Eye (tissue), 1 donor: ENCODE measurements at places on chromosomes 16 and 17.

DNA sequence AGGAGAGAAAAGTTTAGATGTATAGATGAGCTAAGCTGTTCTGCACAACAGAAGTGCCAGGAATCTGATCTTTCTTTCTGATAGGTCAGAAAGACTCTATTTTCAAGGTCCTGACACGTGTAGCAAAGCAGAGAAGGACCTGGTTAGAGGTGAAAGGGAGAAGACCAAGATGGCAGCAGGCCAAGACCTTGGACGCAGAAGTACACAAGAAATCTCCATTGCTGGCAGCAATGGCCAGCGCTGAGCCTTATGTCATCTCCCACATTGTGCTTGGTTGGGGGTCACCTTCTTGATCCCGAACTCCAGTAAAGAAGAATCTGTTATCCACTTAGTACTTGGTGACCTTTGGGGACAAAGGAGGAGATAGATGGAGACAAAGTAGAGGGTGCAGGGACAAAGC lies 41.8 kb upstream of the AKAP1 start:
- no peak for DNase-seq

GRCh38 chr17:63173903-63174302 lies 207.9 kb downstream of the TANC2 start:
- DNase-seq: no peak

GRCh38 chr17:1714427-1714979 lies 4.3 kb upstream of the TLCD2 start:
- DNase-seq: peak; percentile 95

DNA sequence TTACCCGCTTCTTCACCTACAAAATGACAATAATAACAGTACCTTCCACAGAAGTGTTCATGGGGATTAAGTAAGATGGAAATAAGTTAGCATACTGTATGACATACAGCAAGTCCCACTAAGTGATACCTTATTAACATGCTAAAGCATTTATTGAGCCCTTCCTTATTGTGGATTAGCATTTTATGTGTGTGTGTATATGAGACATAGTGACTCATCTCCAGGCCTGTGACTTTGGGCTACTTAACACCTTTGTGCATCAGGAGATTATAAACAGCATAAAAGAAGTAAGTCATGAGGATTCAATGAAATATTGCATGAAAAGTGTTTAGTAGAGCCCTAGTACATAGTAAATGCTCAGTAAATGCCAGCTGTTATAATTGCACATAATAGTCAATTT lies 52.9 kb downstream of the CA10 start:
- no peak for DNase-seq

GRCh38 chr16:27929818-27930217 lies 133.7 kb downstream of the GSG1L start:
- DNase-seq: no peak

DNA sequence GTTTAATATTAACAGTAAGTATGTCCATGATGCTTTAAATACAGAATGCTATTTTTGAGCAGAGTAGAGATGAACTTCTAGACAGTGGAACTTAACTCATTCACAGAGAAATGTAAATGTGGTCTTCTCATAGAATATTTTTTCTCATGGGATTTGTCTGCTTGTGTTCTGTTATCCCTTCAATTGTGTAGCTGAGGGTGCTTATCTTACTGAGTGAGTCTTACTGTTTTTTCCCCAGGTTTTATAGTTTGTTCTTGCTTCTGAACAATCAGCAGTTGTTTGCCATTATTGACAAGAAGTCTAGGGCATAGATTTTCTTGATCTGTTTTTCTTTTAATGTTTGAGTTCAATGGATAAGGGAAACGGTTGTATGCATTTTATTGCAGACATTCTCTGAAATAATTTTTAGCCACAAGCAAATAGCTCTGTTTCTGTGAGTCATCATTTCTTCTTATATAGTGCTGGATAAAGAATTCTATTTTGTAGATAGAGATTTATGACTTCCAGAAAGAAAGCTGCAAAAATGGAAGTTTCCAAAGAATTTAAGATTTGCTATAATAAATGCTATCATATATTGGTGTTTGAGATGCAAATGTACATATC lies 60.5 kb downstream of the NF1 start:
- DNase-seq: no peak

DNA sequence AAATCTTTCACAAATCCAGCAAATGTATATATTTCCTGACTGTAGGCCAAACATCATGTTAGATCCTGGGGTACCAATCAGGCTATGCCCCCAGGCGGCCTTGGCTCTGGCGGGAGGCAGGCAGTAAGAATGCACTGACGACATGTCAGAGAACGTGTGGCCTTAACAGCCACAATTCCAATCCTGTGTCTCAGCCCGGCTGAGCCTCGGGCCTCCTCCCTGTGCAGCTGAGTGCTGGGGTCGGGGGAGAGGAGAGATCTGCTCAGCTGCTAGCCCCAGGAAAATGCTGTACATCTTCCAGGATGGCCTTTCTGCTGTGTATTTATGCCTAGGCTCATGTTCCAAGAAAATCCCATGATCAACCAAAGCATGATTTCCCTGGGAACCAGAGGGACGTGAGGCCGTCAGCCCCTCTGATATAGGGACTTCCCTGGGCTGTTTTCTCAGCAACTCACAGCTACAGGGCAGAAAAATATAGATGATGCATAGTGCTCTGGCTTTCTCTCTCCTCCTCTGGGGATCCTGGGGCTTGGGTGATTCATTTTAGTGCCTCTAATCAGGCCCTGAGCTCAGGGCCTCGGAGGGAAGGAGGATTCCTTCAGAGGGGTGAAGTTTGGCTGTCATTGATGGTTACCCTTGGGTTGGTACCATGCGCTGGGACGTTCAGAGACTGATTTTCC lies 604.0 kb downstream of the HS3ST4 start:
- peak; percentile 15 for DNase-seq

- DNase-seq: no peak
These were observed 1.0 kb downstream of the EMC8 start for GRCh38 chr16:85798283-85798776.

DNA sequence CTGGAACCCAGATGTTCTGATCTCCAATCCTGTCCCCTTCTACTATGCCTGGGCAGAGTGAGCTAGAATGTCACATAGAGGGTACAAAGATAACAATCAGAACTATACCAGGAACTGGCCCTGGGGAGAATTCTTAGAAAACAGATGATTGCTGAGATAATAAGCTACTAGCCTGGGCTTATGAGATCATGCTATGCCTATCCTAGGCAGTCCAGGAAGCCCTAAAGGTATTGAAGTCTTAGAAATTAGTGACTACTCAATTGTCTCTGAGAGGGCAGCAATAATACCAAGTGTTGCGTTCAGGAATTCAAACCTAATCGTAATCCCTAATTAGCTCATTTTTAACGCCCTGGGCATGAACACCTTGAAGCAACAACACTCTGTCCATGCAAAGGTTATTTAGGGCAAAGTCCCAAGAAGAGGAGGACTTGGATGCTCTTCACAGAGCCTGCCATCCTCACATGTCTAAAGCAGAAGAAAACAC lies 77.1 kb downstream of the MMD start:
- DNase-seq: no peak

- no peak for DNase-seq
These were observed 2.6 kb upstream of the ZNF768 start for GRCh38 chr16:30528799-30529457.

GRCh38 chr17:21177401-21177800 lies 36.6 kb downstream of the TMEM11 start:
- DNase-seq: no peak

DNA sequence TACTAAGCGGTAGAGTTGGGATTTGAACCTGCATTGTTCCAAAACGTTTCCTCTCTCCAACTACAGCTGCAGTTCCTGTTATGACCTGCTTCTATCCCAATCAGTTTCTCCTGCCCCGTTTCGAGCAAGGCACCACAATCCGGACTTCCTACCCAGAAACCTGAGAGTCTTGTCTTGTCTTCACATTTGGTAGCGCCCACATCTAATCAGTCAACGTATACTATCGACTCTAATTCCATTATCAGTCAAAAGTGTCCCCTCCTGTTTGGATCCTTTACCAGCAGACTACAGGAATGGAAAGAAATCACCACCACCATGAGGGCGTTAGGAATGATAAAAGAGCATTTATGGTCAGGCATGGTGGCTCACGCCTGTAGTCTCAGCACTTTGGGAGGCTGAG lies 124.6 kb downstream of the AXIN2 start:
- DNase-seq: no peak

GRCh38 chr17:79573196-79573896 lies 37.5 kb downstream of the RBFOX3 start:
- peak; percentile 41 for DNase-seq

GRCh38 chr17:64599827-64600226 lies 62.3 kb downstream of the SMURF2 start:
- peak; percentile 77 for DNase-seq

GRCh38 chr17:10745231-10745630 lies 15.4 kb upstream of the TMEM220 start:
- DNase-seq: no peak

DNA sequence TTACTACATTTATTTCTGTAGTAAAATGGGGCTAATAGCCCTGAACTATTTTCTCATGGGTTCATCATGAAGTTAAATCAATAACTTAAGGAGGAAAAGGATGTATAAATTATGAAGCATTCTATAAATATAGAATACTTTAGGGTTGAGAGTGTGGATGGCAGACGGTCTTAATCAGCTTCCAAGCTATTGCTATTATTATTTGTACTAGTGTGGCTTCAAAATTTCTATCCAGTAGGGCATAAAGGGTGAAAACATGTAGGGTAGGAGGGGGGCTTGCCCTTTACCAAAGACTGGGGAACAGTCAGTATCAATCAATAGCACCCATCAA lies 26.4 kb upstream of the DHX8 start:
- no peak for DNase-seq

- no peak for DNase-seq
These were observed 2.8 kb upstream of the DNASE1 start for GRCh38 chr16:3651461-3652372.

GRCh38 chr16:27511657-27512448 lies 37.9 kb downstream of the GTF3C1 start:
- DNase-seq: peak; percentile 26

GRCh38 chr17:46108550-46109110 lies 84.6 kb downstream of the KANSL1 start:
- DNase-seq: no peak

DNA sequence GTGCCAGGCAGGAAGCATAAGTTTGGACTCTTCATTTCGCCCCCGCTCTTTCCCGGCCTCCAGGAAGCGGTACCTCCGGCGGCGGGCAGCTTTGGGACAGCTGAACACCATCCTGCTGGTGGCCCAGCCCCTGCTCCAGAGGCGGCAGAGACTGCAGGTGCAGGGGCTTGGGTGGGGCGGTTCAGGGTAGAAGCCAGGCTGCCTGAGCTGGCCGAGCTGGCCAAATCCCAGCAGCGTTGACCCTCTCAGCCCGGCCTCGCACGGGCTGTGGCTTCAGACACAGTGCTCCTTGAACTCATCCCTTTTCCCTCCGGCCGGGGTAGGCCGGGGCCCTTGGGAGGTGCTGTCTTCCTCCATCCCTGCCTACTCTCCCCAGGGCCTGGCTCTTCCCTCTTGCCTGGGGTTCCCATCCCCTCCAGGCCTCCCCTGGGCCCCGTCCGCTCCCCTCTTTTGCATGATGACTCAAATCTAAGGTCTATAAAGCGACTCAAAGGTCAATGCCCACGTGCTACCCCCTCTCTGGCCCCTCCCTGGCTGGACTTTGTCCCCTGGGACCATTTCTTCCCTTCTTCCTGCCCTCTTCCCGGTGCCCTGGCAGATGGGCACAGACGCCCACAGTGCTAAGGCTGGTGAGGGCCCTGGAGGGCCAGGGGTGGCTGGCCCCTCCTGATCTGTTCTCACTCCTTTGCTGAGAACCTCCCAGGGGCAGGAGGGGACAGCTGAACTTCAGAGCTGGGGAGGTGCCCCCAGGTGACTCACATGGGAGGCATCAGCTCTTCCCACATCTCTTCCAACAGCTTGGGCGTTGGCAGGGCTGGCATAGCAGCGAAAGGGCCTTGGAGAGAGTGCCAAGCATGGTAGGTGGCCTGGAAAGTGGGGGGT lies 22.7 kb downstream of the MYO15B start:
- no peak for DNase-seq

- DNase-seq: no peak
These were observed 60.4 kb downstream of the PLXDC1 start for GRCh38 chr17:39090908-39091665.

DNA sequence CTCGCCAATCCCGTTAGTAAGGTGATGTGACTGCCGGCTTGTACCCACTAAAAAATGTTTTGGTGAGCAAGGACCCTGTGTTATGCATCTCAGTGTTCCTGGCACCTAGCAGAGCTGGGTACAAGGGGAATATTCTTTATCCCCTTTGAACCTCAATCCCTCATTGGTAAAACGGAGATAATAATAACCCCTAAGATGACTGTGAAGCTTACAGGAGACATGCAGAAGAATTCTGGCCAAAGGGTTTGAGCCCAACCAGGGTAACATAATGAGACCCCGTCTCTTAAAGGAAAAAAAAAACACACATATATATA lies 896 bp downstream of the GGA2 start:
- DNase-seq: no peak
